ENCODE measurements at places on chromosomes 6 and 20. TPM values are rescaled to one million over a fixed set of nuclear protein-coding genes. Genes with fewer than 3 reads are reported as not detected.

CRISP2 gene
- total RNA-seq = not detected

- no peak for DNase-seq
Measured at GRCh38 chr6:82861121-82861520, 204.5 kb downstream of the UBE3D start.

- DNase-seq = no peak
Measured at GRCh38 chr6:4153514-4153985, 18.2 kb upstream of the ECI2 start.

- no peak for DNase-seq
Measured at GRCh38 chr6:70186461-70186860, 116.4 kb downstream of the COL9A1 start.

- no peak for DNase-seq
Measured at GRCh38 chr20:18886756-18887155, 73.2 kb downstream of the SCP2D1 start.

CTAGE9 gene
- total RNA-seq = not detected

DNA sequence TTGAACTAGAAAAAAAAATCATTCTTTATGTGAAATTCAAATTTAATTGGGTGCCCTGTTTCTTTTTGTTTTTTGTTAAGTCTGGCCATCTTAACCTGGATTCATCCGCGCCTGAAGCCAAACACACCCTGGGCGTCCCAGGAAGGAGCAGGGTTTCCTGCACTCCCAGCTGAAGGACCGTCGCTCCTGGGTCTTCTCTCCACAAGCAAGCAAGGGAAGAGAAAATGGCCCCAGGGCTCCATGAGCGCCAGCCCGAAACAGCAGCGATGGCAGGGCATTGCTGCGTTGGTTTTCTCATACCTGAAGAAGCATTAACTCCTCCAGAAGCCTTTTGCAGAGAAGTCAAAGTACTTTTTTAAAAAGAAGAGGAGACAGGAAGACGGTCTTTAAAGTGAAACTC lies 105.4 kb upstream of the AFDN start:
- no peak for DNase-seq

CNR1 gene
- total RNA-seq = 56.0 TPM

DNA sequence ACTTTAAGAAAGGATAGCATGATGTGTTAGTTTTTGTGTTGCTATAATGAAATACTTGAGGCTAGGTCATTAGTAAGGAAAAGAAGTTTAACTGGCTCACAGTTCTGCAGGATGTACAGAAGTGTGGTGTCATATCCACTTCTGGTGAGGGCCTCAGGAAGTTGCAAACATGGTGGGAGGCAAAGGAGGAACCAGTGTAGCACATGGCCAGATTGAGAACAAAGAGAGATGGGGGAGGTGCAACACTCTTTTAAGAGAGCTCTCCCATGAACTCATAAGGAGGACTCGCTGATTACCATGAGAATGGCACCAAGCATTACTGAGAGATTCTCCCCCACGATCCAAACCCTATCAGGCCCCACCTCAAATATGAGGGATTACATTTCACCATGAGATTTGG lies 265.4 kb downstream of the RIMS1 start:
- DNase-seq = no peak

FAM184A gene
- 3.0 TPM for total RNA-seq

VEGFA gene
- total RNA-seq = 406 TPM

DNA sequence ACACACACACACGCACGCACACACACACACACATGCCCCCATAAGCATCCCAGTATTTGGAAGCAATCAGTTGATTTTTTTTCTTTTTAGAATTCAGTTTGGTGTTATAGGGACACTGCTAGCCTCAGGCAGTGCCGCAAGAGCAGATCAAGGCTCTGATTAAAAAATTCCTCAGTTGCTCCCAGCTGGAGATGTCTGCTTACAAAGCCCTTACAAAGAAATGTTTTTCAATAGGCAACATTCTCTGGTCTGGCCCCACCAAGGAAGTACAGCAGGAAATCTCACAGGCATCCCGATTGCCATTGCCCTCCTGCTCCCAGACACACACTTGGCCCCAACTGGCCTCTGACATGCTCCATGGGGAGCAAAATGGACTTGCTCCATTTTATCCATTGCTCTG lies 22.9 kb upstream of the CD83 start:
- no peak for DNase-seq

MLIP gene
- total RNA-seq = 0.75 TPM

- no peak for DNase-seq
Measured at GRCh38 chr6:21033084-21033483, 498.8 kb downstream of the CDKAL1 start.

- DNase-seq = no peak
Measured at GRCh38 chr6:4378319-4378996, 243.1 kb upstream of the ECI2 start.

DNA sequence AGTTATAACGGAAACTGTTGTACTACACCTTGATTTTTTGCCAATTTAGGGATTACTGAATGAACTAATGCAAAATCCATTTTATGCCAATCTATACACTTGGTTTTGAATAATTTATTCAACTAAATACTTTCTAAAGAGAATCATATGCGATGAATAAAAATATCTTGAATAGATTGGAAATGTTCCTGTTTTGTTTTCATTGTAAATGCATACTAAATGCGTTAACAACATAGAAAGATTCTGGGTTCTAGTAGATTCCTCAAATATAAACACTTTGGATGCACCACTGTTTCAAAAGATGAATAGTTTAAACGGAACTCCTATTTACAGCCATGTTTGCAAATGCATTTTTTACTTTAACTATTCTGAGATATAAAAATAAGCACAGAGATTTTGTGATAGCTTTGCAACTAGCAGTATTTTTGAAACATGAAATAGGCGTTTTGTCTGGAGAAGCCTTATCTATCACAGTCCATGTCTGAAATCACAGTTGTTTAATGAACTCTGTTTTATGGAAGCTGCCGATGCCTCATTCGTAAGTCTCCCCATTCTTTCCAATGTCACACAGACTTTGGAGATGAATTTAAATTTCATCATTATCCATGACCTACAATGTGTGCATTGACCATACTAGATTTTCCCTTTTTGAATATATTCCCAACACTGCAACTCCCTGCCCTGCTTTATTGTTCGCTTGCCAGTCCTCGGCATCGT lies 277.7 kb upstream of the QKI start:
- DNase-seq = no peak

BCAS1 gene
- total RNA-seq = 0.56 TPM

DNA sequence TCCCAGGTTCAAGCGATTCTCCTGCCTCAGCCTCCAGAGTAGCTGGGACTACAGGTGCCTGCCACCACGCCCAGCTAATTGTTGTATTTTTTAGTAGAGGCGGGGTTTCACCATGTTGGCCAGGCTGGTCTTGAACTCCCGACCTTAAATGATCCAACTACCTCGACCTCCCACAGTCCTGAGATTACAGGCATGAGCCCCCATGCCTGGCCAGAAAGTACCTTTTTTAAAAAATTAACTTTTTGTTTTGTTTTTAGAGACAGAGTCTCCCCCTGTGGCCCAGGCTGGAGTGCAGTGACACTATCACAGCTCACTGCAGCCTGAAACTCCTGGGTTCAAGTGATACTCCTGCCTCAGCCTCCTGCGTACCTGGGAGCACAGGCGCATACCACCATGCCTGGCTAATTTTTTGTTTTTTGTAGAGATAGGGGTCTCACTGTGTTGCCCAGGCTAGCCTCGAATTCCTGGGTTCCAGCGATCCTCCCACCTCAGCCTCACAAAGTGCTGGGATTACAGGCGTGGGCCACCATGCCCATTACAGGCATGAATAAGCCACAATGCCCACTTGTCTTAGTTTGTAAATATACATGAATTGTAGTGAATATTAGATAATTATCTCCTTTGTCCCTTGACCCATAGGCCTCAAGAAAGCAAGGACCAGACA lies 17.4 kb upstream of the EEF1A1 start:
- DNase-seq = no peak

SYNE1 gene
- total RNA-seq = 352 TPM

NQO2 gene
- 47.9 TPM for total RNA-seq

DNA sequence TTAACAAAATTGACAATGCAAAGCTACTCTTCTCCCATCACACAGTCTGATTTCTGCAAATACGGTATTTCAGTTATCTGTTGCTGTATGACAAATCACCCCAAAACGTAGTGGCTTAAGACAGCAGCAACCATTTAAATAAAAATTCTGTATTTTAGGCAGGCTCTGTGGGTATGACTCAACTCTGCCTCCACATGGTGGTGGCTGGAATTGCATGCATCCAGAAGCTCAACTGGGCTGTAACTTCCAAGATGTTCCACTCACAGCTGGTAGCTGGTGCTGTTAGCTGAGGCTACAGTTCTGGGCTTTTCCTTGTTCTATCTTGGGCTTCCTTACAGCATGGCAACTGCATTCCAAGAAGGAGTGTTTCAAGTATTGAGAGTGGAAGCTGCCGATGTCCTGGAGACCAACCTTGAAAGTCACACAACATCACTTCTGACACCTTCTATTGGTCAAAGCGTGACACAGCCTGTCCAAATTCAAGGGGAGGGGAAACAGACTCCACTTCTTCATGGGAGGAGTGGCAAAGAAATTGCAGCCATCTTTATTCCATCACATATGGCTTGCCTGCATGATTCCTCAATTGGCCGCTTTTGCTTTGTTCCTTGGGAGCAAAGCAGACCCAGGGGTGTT lies 39.7 kb upstream of the TULP1 start:
- DNase-seq = no peak

- no peak for DNase-seq
Measured at GRCh38 chr6:8659404-8660189, 224.3 kb upstream of the SLC35B3 start.
